ENCODE measurements at places on chromosomes 13 and 19.

DNA sequence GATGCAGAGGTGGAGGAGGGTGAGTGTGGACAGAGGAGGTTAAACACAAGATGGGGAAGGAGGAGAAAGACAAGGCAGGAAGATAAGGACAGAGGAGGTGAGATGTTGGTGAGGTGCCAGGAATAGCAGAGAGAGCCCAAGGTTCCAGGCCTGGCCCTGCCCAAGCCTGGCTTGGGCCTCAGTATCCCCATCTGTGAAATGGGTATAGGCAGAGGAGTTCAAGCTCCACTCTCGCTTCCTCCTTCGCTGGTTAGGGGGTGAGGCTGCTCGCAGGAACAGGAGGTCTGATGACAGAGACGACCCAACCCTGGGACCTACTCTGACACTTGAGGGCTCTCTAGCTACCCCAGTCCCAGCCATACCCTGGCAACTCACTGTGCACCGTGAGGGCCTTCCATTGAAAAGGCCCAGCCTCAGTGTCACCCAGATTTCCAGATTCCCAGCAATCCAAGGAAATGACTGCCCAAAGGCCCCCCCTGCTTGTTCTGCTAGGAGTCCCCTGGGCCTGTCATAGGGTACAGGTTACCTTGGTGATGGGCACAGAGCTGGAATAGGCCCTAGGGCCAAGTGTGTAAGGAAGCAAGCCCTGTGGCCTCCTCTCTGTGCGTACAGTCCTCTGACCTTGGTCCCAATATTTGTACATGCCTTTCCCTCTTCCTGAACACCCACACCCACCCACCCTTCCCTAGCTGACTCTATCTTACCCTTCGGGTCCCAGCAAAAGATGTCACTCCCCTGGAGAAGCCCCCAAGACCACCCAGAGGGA lies 8.6 kb upstream of the ANGPTL8 start:
- H3K4me1 ChIP-seq, result no peaks in the 10 kb centered on the region
- H3K27ac ChIP-seq, result no peak overlapping the region
- peaks cover 34% of the 10 kb centered on the region for H3K36me3 ChIP-seq
- DNase-seq, result no peak
- H3K4me3 ChIP-seq, result no peak overlapping the region
- H3K27me3 ChIP-seq, result no peaks in the 10 kb centered on the region

GRCh38 chr13:93673885-93674284 lies 447.3 kb downstream of the GPC6 start:
- H3K27me3 ChIP-seq, result no peaks in the 10 kb centered on the region
- no peak overlapping the region for H3K27ac ChIP-seq
- no peak for DNase-seq
- no peak overlapping the region for H3K4me3 ChIP-seq

GRCh38 chr19:8041531-8041931 lies 11.0 kb upstream of the CCL25 start:
- H3K27me3 ChIP-seq, result no peaks in the 10 kb centered on the region
- H3K36me3 ChIP-seq, result no peaks in the 10 kb centered on the region
- H3K4me3 ChIP-seq, result no peak overlapping the region
- DNase-seq, result no peak

DNA sequence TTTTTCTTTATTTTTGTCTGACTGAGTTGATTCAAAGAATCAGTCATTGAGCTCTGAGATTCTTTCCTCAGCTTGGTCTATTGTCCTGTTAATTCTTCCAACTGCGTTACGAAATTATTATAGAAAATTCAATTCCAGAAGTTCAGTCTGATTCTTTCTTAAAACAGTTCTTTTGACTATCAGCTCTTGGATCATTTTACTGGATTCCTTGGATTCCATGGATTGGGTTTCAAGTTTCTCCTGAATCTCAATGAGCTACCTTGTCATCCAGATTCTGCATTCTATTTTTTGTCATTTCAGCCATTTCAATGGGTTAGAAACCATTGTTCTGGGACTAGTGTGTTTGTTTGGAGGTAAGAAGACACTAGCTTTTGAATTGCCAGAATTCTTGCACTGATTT lies 169.3 kb downstream of the PCDH20 start:
- no peaks in the 10 kb centered on the region for H3K4me1 ChIP-seq
- H3K27ac ChIP-seq, result no peak overlapping the region
- no peak overlapping the region for H3K4me3 ChIP-seq

GRCh38 chr13:110023729-110024644 lies 237.6 kb upstream of the IRS2 start:
- no peak overlapping the region for H3K27ac ChIP-seq
- peaks cover 4% of the 10 kb centered on the region for H3K4me1 ChIP-seq
- H3K36me3 ChIP-seq, result no peaks in the 10 kb centered on the region
- H3K27me3 ChIP-seq, result no peaks in the 10 kb centered on the region
- no peak overlapping the region for H3K4me3 ChIP-seq

DNA sequence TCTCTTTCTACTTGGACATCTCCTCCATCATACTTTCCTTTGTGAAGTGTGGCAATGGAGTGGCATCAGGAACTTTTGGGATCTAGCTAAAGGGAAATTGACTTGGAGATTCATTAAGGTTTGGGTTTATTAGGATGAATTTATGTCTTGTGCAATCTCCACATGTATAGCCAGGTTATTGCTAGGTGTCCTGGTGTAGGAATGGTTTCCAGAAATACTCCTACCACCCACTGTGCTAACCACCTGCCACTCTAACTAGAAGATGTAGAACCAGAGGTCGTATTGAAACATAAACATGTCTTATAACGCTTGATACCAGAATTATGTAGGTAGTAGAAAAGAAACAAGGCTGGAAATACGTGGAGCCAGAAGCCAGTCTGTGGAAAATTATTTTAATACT lies 38.1 kb upstream of the MED4 start:
- no peaks in the 10 kb centered on the region for H3K36me3 ChIP-seq
- no peak overlapping the region for H3K27ac ChIP-seq
- DNase-seq, result no peak
- H3K27me3 ChIP-seq, result no peaks in the 10 kb centered on the region

DNA sequence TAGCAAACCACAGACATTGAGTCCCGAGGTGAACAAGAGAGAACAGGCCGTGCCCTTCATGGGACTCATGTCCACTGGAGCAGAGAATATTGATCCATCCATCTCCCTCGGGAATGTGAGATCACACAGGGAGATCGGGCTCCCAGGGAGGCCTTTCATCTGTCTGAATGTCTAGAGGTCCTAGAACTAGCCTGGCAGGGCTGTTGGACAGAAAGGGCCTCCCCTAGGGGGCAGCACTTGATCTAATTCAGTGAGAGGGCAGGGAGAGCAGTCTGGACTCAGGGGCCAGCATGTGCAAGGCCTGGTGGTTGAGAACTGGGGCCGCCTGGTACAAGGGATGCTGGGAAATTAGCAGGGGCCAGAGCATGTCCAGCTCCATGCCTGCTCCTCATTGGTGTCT lies 4.3 kb downstream of the RUVBL2 start:
- H3K36me3 ChIP-seq, result peaks cover 28% of the 10 kb centered on the region
- H3K27ac ChIP-seq, result no peak overlapping the region
- H3K27me3 ChIP-seq, result no peaks in the 10 kb centered on the region
- DNase-seq, result no peak
- peaks cover 10% of the 10 kb centered on the region for H3K4me1 ChIP-seq

- no peaks in the 10 kb centered on the region for H3K27me3 ChIP-seq
- peak; percentile 40 for DNase-seq
- peak overlapping the region; percentile 50 for H3K4me3 ChIP-seq
- no peaks in the 10 kb centered on the region for H3K36me3 ChIP-seq
- peaks cover 15% of the 10 kb centered on the region for H3K4me1 ChIP-seq
These were observed 8.4 kb downstream of the ZNF808 start for GRCh38 chr19:52535771-52536447.
